ENCODE measurements at places on chromosomes 3 and 15.

GRCh38 chr3:3862534-3862933 is 63.3 kb downstream of the LRRN1 start:
- no peak for DNase-seq

DNA sequence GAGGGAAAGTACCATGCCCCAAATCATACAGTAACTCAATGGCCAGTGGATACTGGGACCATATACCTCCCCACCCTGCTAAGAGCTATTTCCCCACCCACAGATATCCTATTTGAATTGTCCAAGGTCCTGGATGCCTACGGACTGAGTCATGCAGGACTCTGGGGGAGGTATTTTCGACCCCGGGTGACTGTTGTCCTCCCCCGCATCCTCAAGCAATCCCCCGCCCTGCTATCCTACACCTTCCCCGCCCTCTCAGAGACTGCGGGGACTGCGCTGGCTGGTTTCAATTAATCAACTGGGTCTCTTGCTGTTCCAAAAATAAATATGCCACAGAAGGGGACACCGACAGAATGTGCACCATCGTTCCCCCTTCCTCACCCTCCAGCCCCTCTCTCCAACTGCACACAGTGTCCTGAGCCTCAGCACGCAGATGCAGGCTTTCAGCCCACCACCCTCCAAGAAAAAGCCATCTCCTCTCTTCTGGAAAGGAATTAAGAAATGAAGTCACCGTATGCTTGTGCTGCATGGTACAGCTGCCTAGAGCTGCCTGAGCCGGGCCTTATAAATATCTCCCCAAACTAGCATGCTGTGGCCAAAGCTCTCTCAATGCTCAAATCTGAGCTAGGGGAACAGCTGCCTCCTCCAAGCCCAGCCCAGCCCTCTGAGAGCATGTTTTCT is 8.1 kb downstream of the CAV3 start:
- DNase-seq, result no peak

GRCh38 chr15:32099956-32100684 is 69.8 kb downstream of the CHRNA7 start:
- DNase-seq, result no peak

- no peak for DNase-seq
Measured at GRCh38 chr3:141811348-141811747, 48.1 kb downstream of the GRK7 start.

GRCh38 chr15:88804257-88804656 is 1.0 kb downstream of the ACAN start:
- DNase-seq, result no peak

DNA sequence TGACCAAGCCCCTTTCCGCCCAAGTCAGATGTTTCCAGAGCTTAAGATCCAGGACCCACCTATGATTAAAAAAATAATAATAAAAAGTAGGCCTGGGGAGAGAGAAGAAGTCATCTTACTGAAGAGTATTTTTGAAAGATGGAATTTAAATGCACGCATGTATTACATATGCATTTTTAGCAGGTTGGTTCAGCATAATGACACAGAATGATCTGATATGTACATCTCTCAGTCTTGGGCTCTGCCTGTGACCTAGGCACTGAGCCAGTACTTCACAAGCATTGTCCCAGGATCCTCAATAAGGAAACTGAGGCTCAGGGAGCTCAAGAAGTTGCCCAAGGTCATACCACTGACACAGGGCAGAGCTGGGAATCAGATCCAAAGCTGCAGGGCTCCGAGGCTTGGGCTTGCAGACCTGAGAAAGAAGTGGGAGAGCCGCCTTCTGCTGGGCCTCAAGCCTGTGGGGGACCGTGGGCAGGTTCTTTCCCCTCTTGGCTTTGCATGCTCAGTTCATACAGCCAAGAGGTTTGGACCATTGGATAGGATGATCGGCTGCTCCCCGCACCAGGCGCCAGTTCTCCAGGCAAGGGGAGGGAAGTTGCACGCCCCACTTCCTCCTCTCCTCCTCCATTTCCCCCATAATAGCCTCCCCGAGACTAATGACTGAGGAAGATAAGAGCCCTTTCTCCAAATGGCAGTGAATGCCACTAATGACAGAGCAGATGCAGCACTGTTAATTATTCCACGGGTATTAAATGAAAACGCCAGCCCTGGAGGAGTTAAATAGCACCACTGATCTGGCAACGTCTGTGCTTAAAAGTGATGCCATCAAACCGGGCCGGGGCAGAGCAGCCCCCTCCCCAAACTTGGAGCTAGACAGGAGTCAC is 6.9 kb downstream of the SLC6A1 start:
- no peak for DNase-seq

- no peak for DNase-seq
Measured at GRCh38 chr3:62332835-62333244, 40.5 kb downstream of the FEZF2 start.

DNA sequence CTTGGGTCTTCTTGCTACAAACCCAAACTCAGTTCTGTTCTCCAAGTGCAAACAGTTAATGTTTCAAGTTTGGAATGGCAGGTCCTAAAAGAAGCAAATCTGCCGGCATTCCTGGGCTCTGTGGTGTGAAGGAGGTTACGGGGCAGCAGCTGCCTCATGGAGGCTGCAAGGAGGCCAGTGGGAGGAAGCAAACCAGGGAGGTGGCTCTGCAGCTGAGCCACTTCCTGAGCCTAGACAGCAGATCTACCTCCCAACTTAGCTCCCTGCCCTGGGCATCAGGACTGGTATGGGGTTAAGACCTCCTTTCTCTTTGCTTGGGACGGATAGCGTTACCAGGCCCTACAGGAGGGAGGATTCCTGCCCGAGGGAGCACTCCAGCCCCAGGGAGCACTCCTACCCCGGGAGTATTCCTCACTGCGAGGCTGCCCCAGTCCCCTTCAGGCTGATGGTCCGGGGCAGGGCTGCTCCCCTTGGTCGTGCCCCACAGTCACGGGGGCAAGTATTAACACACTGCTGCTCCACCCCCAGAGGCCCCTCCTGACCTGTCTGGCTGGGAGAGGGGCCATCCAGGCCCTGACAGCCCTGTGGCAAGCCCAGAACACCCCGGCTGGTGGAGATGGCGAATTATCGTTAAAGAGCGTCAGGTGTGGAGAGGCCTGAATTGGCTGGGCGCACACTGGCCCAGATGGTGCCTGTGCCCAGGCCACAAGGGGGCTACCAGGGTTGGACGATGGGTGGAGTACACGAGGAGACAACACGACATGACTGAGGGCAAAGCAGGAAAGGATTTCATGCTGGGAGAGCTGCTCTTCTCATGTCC is 129.9 kb downstream of the ATP10A start:
- no peak for DNase-seq

- no peak for DNase-seq
Measured at GRCh38 chr3:19148768-19149091, 420 bp downstream of the KCNH8 start.

DNA sequence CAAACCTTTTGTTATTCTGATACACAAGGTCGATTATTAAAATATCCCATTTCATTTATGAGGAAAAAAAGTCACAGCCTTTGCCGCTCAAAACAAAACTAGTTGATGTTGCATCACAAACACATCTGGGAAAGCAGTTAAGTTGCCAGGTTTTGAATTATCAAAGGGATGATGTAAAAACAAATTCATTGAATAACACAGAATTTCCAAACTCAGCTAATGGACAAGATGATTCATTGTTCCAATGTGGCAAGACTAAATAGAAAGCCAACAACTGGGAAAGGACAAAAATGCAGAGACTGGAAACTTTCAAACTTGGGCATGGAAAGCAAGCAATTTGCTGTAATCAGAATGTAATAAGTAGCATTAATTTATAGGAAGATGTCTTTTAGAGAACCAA is 610.0 kb upstream of the ZNF385D start:
- no peak for DNase-seq

GRCh38 chr3:49104052-49104426 is 518 bp downstream of the QARS1 start:
- no peak for DNase-seq

GRCh38 chr15:52790169-52790708 is at the start of gene ONECUT1:
ONECUT1 (minus strand) TSS chr15:52790336; CDS start chr15:52789884, 452 bp downstream.
- no peak for DNase-seq

- DNase-seq, result no peak
Measured at GRCh38 chr3:124229420-124229819, 237.5 kb upstream of the ROPN1 start.

- DNase-seq, result no peak
Measured at GRCh38 chr3:127422663-127423375, 135.0 kb upstream of the PRR20G start.

- no peak for DNase-seq
Measured at GRCh38 chr3:124362455-124362854, 367.8 kb upstream of the UMPS start.

- no peak for DNase-seq
Measured at GRCh38 chr3:169842960-169843359, 26.8 kb downstream of the LRRC31 start.

GRCh38 chr3:120302361-120302760 is 17.3 kb upstream of the GPR156 start:
- no peak for DNase-seq

DNA sequence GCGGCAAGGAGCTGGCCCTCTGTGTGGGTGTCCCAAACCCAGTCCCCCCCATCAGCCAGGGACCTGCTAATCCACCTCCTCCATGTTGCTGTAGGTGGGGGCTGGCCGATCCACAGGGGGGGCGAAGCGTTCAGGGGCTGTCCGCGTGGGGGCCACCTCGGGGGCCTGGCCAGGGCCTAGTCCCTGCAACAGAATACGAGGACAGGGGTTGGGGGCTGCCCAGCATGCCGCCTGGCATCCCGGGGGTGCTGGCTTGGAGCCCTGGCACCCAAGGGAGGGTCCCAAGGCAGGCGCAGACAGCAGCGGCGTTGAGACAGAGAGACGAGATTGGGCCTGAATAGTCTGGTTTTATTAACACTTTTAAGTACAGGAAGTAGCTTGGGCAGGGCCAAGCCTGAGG is 3.8 kb upstream of the QARS1 start:
- no peak for DNase-seq

- DNase-seq, result no peak
Measured at GRCh38 chr3:25899352-25900101, 109.6 kb downstream of the OXSM start.

DNA sequence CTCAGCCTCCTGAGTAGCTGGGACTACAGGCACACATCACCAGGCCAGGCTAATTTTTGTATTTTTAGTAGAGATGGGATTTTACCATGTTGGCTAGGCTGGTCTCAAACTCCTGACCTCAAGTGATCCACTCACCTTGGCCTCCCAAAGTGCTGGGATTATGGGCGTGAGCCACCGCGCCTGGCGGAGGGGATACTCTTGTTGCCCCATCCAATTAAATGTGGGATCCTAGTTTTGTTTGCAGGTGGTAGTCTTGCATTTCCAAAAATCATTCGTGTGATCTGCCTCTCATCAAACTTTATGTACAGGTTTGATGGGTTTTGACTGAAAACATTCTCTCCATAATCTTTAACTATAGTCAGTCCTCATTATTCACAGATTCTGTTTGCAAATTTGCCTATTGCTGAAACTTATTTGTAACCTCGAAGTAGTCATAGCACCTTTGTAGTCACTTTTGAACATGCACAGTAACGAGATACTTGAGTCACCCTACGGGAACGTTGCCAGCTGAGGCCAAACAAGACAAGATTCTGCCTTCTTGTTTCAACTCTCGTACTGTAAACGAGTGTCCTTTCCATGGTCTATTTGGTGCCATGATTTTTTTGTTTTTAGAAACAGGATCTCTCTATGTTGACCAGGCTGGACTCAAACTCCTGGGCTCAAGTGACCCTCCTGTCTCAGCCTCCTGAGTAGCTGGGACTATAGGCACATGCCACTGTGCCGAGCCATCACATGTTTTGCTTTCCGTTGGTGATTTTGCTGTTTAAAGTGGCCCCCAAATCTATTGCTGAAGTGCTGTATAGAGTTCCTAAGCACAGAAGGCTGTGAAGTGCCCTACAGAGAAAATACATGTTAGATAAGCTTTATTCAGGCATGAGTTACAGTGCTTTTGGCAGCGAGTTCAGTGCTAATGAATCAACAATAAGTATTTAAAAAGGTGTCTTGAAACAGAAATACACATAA is 8.1 kb upstream of the MAPK6 start:
- DNase-seq, result no peak

- DNase-seq, result no peak
Measured at GRCh38 chr3:136957751-136958288, at the start of gene IL20RB. IL20RB (plus strand) TSS chr3:136957983; CDS start chr3:136958114, 131 bp downstream.

DNA sequence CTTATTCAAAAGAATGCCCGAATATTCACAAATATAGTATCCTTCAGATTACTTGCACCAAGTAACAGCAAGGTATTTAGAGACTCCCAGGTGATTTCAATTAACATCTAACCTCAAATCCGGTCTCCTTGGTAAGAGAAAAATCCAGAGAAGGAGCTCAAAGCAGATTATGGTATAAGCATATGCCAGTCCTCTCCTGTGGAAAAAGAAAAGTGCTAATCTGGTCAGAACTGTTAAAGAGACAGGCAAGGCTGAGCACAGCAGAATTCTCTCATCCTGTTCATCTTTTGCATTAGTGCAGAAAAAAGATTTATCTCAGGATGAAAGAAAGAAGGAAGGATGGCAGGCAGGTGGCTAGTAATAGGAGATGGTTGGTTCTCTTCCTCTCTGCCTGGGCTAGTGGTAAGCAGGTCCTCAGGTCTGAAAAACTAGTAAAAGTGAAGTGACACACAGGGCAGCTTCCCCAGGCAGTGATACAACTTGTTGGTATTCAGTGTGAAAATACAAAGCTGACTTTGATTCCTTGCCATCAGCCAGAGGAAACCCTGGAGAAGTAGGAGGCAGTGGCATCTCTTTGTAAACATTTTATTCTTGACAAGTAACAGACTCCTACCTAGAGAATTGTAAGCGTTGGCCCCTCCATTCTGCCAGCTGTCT is 14.2 kb downstream of the ATXN7 start:
- DNase-seq, result no peak

GRCh38 chr3:194075802-194076460 is 60.0 kb upstream of the HES1 start:
- no peak for DNase-seq

- no peak for DNase-seq
Measured at GRCh38 chr3:53224026-53224425, 31.8 kb downstream of the TKT start.

DNA sequence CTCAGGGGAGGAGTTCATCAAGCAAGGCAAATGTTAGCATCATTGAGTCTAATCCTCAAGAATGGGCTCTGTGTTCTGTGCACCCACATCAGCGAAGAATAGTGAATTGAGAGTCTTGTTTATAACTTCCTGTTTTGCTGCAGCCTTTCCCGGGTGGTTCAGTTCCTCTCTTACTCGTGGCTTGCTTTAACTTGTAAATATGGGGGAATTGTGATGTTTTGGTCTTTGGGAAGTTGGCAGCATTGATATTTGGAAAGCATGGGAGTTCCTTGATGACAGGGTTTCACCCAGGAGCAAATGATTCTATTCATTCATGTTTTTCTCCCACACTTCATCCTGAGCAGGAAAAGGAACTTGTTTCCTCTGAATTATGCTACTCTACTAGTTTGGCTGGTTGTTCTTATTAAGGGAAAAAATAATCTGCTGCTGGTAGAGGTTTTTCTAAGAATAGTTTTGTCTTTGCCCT is 40.4 kb downstream of the GPD1L start:
- DNase-seq, result no peak
